ENCODE measurements at places on chromosomes 1 and 21.

DNA sequence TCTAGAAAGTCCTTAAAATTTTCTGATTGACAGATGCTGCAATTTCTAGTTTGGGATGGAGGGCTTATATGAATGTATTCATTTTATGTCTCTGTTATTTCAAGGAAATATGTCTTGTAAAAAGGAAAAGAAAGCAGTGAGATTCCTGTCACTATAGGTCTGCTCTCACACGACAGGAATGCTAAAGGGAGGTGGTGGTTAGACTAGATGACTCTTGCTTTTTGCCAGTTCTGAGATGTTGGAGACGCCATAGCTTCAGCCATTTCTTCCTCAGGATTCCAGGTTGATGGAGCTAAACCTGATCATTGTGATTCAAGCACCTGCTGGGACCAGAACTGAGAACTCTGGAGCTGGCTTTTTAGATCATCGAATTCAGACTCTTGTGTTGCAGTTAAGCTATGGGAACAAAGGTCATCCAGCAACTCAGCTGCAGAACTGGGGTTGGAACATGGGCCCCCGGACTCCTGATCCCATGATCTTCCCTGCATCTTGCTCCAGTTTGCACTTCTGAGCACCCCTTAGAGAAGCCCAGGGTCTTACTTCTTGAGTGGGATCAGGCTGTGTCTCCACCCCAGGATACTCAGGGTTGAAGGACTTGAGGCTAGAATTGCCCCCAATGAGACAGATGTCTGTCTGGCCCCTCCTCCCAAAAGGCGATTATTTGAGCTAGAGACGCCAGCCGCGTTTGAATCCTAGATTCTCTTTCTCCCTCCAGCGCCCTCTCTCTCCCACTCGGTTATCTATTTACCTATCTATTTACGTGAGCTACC, 46.7 kb upstream of the FOXO6 start:
- DNase-seq: no peak

GRCh38 chr1:162475089-162475488, 22.5 kb upstream of the UHMK1 start:
- DNase-seq: peak; percentile 23

- DNase-seq: no peak
Observed at GRCh38 chr1:194013561-194013960, 827.1 kb upstream of the B3GALT2 start.

GRCh38 chr1:177897998-177898654, 71.7 kb downstream of the SEC16B start:
- DNase-seq: peak; percentile 71

DNA sequence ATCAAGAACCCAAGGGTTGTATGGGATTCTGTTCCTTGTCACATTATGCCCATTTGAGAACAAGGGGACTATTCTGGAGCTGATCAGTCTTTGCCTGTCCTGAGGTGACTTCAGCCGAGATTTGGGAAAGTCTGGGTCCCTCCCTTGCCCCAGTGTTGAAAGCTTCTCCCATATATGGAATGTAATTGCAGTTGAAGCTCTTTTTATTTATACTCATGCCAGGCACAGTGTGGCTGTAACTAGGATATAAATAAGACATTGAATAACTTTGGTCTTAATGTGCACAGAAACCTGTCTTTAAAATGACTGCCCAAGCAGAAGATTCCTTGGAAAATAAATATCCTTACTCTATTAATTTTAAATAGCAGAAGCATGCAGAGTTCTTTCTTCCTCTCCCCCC, 15.2 kb downstream of the AKNAD1 start:
- no peak for DNase-seq

GRCh38 chr1:56436912-56437417, 142.4 kb downstream of the PLPP3 start:
- no peak for DNase-seq

DNA sequence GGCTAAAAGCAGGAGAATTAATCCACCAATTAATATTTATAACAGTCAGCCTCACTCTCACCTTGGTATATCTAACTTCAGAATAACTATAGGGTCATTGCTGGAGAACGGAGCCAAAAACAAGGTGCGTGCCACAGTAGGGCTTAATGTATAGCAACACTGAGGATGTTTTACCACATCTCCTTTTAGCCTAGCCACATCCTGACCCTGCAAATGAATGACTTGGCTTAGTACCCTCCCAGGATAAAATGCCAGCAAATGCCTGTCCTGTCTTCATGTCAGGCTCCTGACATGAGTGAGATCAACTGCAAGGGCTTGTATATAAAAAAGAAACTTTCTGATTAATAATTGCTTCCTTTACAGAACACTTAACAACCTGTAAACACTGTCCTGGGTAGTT, 2.7 kb upstream of the CDC42BPA start:
- no peak for DNase-seq

GRCh38 chr1:112817555-112818373, 102.6 kb upstream of the PPM1J start:
- DNase-seq: no peak

DNA sequence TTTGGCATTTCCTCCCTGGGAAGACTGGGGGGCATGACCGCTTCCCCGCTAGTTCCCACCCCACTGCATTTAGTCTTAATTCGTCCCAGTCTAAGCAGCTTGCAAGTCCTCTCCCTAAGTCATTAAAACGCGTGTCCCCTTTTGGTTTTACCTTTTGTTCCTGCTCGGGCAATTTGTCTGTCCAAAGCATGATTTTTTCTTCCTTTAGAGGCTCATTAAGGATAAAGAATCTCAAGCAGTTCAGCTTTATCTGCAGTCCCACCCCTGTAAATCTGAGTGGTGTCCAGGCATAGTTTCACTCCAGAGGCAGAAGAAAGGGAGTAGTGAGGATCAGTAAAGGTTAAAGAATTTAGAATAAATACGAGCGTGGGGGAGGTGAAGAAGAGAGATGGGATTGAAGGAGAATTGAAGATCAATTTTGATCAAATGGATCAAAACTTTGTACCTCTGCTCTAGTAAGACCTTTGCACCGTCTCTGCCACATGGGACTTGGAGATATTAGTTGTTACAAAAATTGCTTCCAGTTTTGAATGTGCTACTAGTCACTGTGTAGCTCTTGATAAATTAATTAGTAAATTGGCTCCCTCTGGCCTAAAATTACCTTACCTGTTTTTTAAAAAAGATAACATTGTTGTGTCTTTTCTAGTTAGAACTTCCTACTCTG, 989 bp upstream of the ETV3 start:
- no peak for DNase-seq
